Breast epithelium (tissue), 4 donors: ENCODE measurements at places on chromosomes 7 and 10. TPM values are rescaled to one million over a fixed set of nuclear protein-coding genes. Genes with fewer than 3 reads are reported as not detected.

Gene CAPZA2
- 138 TPM for total RNA-seq

Gene MMD2
- total RNA-seq = not detected

Gene SPDYE11
- not detected for total RNA-seq

Gene PDE1C
- total RNA-seq = 3.2 TPM

Gene PRF1
- 2.2 TPM for total RNA-seq

Gene FAM25C
- total RNA-seq = not detected

Gene GRM8
- not detected for total RNA-seq
